ENCODE measurements at places on chromosomes 5 and 9. TPM values are rescaled to one million over a fixed set of nuclear protein-coding genes. Genes with fewer than 3 reads are reported as not detected.

Gene WDR36
- 44.5 TPM for total RNA-seq

Gene SV2C
- not detected for total RNA-seq

Gene C9orf50
- total RNA-seq = 0.36 TPM

Gene OBP2B
- not detected for total RNA-seq

DNA sequence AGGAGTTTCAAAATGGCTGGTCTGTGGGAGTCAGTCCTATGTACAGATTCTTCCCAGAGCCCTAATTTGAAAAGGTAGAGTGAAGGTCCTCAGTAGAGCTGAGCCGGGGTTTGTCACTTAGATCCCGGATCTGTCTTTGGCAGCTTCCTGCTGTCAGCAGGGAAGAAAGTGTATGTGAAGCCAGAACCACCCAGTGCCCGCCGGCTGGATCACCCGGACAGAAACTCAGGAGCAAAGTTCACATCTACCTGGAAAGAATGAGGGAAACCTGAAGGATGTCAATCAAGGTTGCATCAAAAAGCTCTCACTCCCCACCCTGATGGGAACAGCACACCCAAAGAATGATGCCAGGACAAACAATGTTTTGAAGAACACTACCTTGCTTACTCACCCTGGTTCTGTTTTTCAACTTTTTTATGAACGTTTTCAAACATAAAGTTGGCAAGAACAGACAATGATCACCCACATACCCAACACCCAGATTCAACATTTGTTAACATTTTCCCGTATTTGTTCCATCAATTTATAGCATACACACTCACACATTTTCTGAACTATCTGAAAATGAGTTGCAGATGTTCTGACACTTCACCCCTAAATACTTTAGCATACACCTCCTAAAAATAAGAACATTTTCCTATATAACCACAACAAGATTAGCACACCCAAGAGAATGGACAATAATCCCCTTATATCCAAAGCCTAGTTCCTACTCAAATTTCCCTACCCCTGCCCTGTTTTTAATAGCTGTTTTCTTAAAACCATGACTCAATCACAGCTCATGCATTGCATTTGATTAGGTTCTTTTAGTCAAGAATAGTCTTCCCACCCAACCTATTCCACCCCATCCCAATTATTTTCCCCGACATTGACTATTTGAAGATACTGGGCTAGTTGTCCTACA lies 133.9 kb downstream of the LHFPL2 start:
- H3K27me3 ChIP-seq = no peaks in the 10 kb centered on the region
- H3K4me3 ChIP-seq = no peak overlapping the region
- H3K27ac ChIP-seq = peak overlapping the region; percentile 57
- DNase-seq = peak; percentile 89
- H3K36me3 ChIP-seq = no peaks in the 10 kb centered on the region
- peaks cover 35% of the 10 kb centered on the region for H3K4me1 ChIP-seq

- H3K4me3 ChIP-seq = no peak overlapping the region
- H3K27ac ChIP-seq = no peak overlapping the region
- no peak for DNase-seq
- H3K27me3 ChIP-seq = no peaks in the 10 kb centered on the region
Measured at GRCh38 chr5:112682621-112683061, 55.0 kb upstream of the APC start.

DNA sequence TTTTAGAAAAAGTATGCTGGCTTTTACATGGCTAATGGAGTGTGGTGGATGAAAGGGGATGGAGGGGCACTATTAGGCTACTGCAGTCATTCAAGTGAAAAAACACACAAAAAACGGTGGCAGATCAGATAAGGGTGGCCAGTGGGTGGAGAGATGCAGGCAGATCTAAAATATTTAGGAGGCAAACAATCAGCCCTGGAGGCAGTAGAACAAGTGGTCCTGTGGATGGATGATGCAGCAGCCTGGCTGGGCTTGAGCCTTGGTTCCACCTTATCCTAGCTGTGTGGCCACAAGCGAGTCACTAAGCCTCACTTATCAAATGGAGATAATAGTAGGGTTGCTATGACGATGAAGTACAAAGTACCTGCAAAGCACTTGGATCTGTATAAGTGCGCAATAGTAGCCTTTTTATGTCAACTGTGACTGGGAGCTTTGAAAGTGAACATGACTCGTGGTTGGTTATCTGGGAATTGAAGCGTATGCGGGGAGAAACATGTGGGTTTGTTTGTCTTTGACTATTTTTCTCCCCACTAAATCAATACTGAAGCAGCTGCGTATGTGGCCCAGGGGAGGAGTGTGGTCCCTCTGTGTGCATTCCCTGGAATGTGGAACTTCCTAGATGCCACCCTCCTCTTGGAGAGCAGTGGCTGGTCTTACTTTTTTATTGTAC lies 20.2 kb downstream of the NSG2 start:
- no peak for DNase-seq
- no peak overlapping the region for H3K27ac ChIP-seq
- H3K27me3 ChIP-seq = no peaks in the 10 kb centered on the region

- no peak for DNase-seq
- no peaks in the 10 kb centered on the region for H3K27me3 ChIP-seq
- no peak overlapping the region for H3K27ac ChIP-seq
Measured at GRCh38 chr9:22265038-22265437, 181.6 kb upstream of the DMRTA1 start.

DNA sequence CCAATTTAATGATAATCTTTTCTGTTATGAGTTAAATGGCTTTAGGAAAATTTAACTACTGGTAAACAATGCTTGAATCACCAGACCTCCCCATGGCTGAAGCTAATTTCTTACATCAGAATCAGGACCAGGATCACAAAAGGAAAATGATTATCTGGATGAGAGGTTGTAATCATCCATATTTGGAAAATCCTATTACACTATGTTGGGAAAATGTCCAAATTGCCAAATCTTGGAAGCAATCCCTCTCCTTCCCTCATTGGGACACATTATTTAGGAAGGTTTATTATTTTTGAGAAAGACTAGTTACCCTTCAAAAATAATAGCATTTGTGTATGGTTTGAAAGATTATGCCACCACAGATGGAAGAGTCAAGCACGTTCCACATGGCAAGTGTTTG lies 130.7 kb upstream of the MINAR2 start:
- no peak for DNase-seq
- H3K4me3 ChIP-seq = no peak overlapping the region
- H3K27ac ChIP-seq = no peak overlapping the region
- no peaks in the 10 kb centered on the region for H3K36me3 ChIP-seq
- no peaks in the 10 kb centered on the region for H3K27me3 ChIP-seq
- no peaks in the 10 kb centered on the region for H3K4me1 ChIP-seq

DNA sequence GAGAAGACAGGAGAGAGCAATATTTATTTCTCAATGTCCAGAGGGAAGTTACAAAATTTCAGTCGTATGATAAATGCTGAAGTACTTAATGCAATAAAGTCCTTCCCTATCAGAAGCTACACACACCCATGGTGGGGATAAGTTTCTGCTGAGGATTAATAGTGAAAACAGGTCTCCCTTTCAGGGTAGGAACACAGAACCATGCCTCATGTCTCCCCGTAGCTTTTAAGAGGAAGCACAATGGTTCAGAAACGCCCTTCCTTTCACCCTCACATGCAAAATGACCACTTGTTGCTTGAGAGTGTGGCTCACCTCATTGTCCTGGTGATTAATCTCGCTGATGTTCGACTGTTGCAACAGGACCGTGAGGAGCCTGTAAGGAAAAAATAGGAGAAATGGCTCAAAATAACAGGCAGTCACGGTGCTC lies 73.6 kb downstream of the ANKRD55 start:
- no peaks in the 10 kb centered on the region for H3K27me3 ChIP-seq
- H3K4me1 ChIP-seq = no peaks in the 10 kb centered on the region
- no peak for DNase-seq
- H3K4me3 ChIP-seq = no peak overlapping the region
- no peaks in the 10 kb centered on the region for H3K36me3 ChIP-seq

- no peak overlapping the region for H3K27ac ChIP-seq
- DNase-seq = no peak
- no peaks in the 10 kb centered on the region for H3K36me3 ChIP-seq
- H3K27me3 ChIP-seq = peaks cover 65% of the 10 kb centered on the region
Measured at GRCh38 chr5:115168829-115169486, 750 bp downstream of the TRIM36 start.

DNA sequence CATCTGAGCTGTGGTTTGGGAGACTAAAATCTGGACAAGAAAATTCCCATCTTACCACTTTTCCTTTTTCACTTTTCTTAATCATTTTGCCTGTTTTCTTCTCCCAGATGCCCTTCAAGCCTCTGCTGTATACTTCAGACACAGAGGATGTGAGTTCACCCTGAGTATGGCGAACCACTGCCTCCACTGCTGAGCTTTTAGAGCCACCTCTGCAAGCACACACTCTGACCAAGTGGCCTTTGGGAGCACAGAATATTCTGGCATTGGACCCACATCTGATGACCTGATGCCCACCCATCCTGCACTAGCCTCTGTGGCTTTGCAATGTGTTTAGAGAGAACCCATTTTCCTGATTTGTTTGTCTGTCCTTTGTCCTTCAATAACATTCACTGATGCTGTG lies 32.5 kb downstream of the TERT start:
- no peak for DNase-seq
- no peak overlapping the region for H3K4me3 ChIP-seq
- no peaks in the 10 kb centered on the region for H3K27me3 ChIP-seq
- no peak overlapping the region for H3K27ac ChIP-seq
- no peaks in the 10 kb centered on the region for H3K4me1 ChIP-seq

- H3K4me1 ChIP-seq = peaks cover 21% of the 10 kb centered on the region
- no peaks in the 10 kb centered on the region for H3K36me3 ChIP-seq
- no peaks in the 10 kb centered on the region for H3K27me3 ChIP-seq
- DNase-seq = peak; percentile 29
Measured at GRCh38 chr9:34328500-34328986, 525 bp downstream of the KIF24 start.

Measured in osteoblast (primary cell).